ENCODE measurements at places on chromosomes 5 and 9. TPM values are rescaled to one million over a fixed set of nuclear protein-coding genes. Genes with fewer than 3 reads are reported as not detected.

DNA sequence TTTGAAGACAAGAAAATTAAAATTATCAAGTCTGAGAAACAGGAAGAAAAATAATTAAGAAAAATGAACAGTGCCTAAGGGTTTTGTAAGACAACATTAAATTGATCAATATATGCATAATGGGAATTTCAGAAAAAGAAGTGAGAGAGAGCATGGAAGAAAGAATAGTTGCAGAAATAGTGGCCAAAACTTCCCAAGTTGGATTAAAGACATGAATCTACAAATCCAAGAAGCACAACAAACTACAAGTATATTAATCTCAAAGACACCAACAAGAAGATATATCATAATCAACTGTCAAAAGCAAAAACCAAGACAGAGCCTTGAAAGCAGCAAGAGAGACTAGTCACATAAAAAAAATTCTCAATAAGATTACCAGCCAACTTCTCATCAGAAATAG lies 488.0 kb downstream of the RASEF start:
- no peak overlapping the region for H3K4me3 ChIP-seq
- DNase-seq, result no peak
- no peaks in the 10 kb centered on the region for H3K4me1 ChIP-seq
- H3K36me3 ChIP-seq, result no peaks in the 10 kb centered on the region
- no peak overlapping the region for H3K27ac ChIP-seq

The PPIC gene
- 24.9 TPM for total RNA-seq

The KCNMB1 gene
- total RNA-seq, result 0.18 TPM

DNA sequence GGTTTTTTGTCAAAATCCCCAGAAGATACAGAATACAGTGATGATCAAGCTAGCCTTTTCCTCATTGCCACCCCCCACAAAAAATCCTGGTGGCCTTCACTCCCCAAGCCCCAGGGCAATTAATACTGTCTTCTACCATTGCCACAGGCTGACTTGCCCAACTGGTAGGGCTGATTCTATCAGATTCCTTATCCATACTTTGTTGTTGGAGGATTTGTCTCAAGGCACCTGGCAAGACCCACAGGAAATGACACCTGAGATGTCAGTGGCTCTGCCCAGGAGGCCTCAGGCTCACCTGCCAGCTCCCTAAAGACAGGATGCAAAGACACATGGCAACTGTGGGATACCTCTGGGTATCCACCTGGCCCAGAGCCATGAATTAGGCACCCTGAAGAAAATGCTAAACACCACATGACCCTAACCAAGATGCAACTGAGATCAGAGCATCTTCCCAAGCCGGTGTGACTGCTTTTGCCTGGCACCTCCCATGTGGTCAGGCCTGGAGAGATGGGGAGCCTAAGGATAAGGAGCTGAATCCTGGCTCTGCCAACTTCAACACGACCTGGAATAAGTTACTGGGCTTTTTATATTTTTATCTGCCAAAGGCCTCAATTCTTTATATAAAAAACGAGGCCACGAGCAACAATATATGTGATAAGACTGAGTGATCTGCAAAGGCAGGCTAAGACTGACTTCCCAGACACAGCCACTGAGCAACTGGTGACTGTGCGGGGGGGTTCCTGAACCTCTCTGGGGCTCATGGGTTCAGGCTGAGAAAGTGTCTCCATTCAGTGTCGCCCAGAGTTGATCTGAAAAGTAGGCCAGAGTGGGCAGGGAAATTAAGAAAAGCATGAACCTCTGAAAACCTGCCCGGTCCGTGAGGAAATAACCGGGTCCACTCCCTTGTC lies 944 bp downstream of the ATOX1 start:
- peak overlapping the region; percentile 77 for H3K4me3 ChIP-seq
- no peaks in the 10 kb centered on the region for H3K27me3 ChIP-seq
- H3K27ac ChIP-seq, result peak overlapping the region; percentile 76
- peak; percentile 26 for DNase-seq
- peaks cover 3% of the 10 kb centered on the region for H3K36me3 ChIP-seq
- H3K4me1 ChIP-seq, result no peaks in the 10 kb centered on the region

- no peaks in the 10 kb centered on the region for H3K36me3 ChIP-seq
- no peak overlapping the region for H3K4me3 ChIP-seq
- H3K27me3 ChIP-seq, result no peaks in the 10 kb centered on the region
- H3K4me1 ChIP-seq, result no peaks in the 10 kb centered on the region
Observed at GRCh38 chr5:133377736-133378135, 234.6 kb downstream of the FSTL4 start.

GRCh38 chr5:172919525-172920446 lies 39.4 kb upstream of the RPL26L1 start:
- peaks cover 77% of the 10 kb centered on the region for H3K36me3 ChIP-seq
- DNase-seq, result no peak

The TMEM174 gene
- total RNA-seq, result not detected
